ENCODE measurements at places on chromosomes 12 and 14. TPM values are rescaled to one million over a fixed set of nuclear protein-coding genes. Genes with fewer than 3 reads are reported as not detected.

- no peaks in the 10 kb centered on the region for H3K36me3 ChIP-seq
- no peaks in the 10 kb centered on the region for H3K4me1 ChIP-seq
- no peaks in the 10 kb centered on the region for H3K27me3 ChIP-seq
- H3K27ac ChIP-seq: no peak overlapping the region
- no peak overlapping the region for H3K4me3 ChIP-seq
These were observed 68.8 kb downstream of the SLC24A4 start for GRCh38 chr14:92391726-92392125.

- no peak for DNase-seq
- H3K27ac ChIP-seq: peak overlapping the region; percentile 76
- H3K27me3 ChIP-seq: peaks cover 32% of the 10 kb centered on the region
These were observed 371 bp upstream of the SHMT2 start for GRCh38 chr12:57229046-57229633.

- H3K27ac ChIP-seq: no peak overlapping the region
- no peaks in the 10 kb centered on the region for H3K27me3 ChIP-seq
- no peaks in the 10 kb centered on the region for H3K36me3 ChIP-seq
These were observed 122.7 kb downstream of the SSPN start for GRCh38 chr12:26317942-26318575.

GRCh38 chr12:104578453-104578852 lies 121.7 kb downstream of the CHST11 start:
- H3K27me3 ChIP-seq: no peaks in the 10 kb centered on the region
- no peak for DNase-seq
- no peak overlapping the region for H3K4me3 ChIP-seq
- H3K27ac ChIP-seq: no peak overlapping the region
- H3K36me3 ChIP-seq: no peaks in the 10 kb centered on the region

DNA sequence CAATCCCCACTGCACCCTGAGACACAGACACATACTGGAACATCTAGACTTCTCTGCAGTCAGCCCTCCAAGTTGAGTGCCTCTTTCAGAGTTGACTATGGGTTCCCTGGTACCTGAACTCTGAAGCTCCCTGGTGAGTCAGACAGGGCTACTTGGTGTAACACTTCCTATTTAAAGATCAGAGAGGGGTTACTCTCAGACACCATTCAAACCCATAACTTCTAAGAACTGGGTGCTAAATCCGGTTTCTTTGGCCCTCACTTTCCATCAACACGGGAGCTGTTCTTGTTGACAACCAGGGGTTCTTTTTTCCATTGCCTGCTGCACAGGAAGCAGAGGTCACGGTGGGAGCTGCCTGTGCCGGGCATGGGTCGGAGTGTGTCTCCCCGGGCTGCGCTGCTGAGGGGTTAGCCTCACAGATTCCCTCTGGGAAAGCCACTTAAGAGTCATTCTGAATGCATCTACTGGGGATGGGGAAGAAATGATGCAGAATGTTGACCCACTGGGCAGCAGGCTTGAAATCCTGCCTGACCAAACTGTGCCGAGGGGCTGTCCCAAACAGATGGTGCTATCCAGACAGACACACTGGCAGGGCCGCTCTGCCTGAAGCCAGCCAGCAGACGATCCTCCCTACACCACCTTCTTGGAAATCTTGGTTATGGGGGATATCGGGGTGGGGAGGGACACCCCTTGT lies 74.1 kb downstream of the PITPNM2 start:
- H3K27ac ChIP-seq: peak overlapping the region; percentile 71
- no peaks in the 10 kb centered on the region for H3K27me3 ChIP-seq
- H3K4me1 ChIP-seq: peaks cover 22% of the 10 kb centered on the region
- no peaks in the 10 kb centered on the region for H3K36me3 ChIP-seq
- no peak overlapping the region for H3K4me3 ChIP-seq

DNA sequence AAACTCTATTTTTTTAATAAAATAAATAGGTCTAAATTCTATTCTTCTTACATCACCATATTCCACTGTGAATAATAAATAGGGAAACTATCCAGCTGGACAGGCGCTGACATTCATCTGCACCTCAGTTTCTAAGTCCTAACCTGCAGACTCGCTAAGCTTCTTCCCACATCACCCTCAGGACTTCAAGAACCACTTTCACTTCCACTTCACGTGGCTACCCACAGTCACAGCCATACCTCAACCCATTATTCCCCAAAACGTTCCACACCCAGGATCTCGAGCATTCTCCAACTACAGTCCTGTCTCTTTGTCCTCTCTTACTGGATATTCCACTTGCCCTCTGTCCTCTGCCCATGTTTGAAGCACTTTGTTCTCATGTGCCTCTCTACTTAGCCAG lies 71.1 kb downstream of the C2CD5 start:
- no peak for DNase-seq
- H3K4me1 ChIP-seq: no peaks in the 10 kb centered on the region
- H3K27ac ChIP-seq: no peak overlapping the region
- H3K4me3 ChIP-seq: no peak overlapping the region
- H3K27me3 ChIP-seq: no peaks in the 10 kb centered on the region
- peaks cover 49% of the 10 kb centered on the region for H3K36me3 ChIP-seq

DNA sequence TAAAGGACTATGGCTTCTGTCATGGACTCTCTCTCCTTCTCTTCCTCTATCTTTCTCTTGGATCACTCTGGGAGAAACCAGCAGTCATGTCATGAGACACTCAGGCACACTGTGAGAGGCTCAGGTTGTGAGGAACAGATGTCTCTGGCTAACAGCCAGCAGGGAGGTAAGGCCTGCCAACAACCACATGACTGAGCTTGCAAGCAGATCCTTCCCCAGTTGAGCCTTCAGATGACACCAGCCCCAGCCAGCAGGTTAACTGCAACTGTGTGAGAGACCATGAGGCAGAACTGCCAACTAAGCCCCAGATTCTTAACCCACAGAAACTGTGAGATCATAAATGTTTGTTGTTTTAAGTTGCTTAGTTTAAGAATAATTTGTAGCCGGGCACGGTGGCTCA lies 90.6 kb downstream of the VCPKMT start:
- no peaks in the 10 kb centered on the region for H3K36me3 ChIP-seq
- no peak overlapping the region for H3K27ac ChIP-seq
- no peaks in the 10 kb centered on the region for H3K4me1 ChIP-seq

- no peak overlapping the region for H3K27ac ChIP-seq
- H3K4me3 ChIP-seq: no peak overlapping the region
- no peaks in the 10 kb centered on the region for H3K4me1 ChIP-seq
- no peaks in the 10 kb centered on the region for H3K27me3 ChIP-seq
- no peaks in the 10 kb centered on the region for H3K36me3 ChIP-seq
These were observed 448.0 kb downstream of the RMST start for GRCh38 chr12:97910559-97910958.

DNA sequence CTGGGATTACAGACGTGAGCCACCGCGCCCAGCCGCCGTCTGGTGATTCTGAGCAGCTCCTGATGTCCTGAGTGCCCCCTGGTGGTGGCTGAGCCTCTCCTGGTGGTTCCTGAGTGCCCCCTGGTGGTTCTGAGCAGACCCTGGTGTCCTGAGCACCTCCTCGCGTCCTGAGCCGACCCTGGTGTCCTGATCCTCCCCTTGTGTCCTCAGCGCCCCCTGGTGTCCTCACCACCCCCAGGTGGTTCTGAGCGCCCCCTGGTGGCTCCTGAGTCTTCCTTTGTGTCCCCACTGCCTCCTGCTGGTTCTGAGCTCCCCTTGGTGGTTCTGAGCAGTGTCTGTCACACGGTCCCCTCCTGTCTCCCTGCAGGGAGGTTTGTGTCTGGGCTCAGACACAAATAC lies 1304.9 kb downstream of the TMEM121 start:
- H3K36me3 ChIP-seq: no peaks in the 10 kb centered on the region
- no peaks in the 10 kb centered on the region for H3K27me3 ChIP-seq

- no peaks in the 10 kb centered on the region for H3K27me3 ChIP-seq
- no peak overlapping the region for H3K27ac ChIP-seq
- peaks cover 25% of the 10 kb centered on the region for H3K4me1 ChIP-seq
- no peak overlapping the region for H3K4me3 ChIP-seq
- no peak for DNase-seq
These were observed 7.4 kb upstream of the SNAPC1 start for GRCh38 chr14:61754627-61755381.

DNA sequence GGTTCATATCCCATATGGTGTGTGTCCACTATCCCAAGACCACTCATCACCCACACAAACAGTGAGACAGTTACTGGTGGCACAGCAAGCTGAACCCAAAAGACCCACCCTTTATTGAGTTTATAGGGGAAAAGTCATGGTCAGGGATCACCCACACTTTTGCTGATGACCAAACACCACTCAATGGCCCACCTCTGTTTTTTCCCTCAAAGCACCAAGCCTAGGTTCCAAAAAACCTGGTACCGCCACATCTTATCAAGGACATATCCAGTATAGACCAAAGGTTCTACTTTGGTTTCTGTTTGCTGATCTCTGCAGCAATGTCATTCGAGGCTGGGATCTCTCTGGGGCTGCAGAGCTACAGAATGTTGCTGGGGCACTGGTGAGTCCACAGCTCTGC lies 19.7 kb upstream of the OR6S1 start:
- no peak overlapping the region for H3K4me3 ChIP-seq
- H3K4me1 ChIP-seq: peaks cover 7% of the 10 kb centered on the region
- no peaks in the 10 kb centered on the region for H3K36me3 ChIP-seq
- H3K27ac ChIP-seq: no peak overlapping the region

DNA sequence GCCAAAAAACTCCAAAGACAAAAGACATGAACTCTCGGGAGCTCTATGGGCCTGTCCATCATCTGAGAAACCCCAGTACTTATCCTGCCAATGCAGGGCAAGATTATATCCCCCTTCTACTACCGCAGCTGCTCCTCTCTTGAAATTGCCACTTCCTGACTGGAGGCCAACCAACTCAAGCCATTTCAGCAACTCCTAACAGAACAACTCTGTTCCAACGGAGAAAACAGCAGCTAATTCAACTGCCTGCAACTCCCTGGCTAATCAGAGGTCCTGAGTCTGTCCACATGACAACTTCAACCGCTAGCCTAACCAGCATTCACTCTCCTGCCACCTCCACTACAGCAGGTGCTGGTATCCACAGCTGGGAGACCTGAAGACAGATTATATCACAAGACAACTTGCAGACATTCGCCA lies 24.1 kb downstream of the CEP83 start:
- H3K36me3 ChIP-seq: no peaks in the 10 kb centered on the region
- no peak for DNase-seq
- no peak overlapping the region for H3K27ac ChIP-seq
- H3K27me3 ChIP-seq: no peaks in the 10 kb centered on the region
- no peaks in the 10 kb centered on the region for H3K4me1 ChIP-seq

NACA gene
- total RNA-seq: 819 TPM

MYF5 gene
- total RNA-seq: not detected

KRT83 gene
- not detected for total RNA-seq

LPAR5 gene
- 30.3 TPM for total RNA-seq

C12orf50 gene
- not detected for total RNA-seq

SSTR1 gene
- total RNA-seq: 1.6 TPM

ZDHHC22 gene
- not detected for total RNA-seq

MYF6 gene
- total RNA-seq: not detected

NFATC4 gene
- total RNA-seq: 18.7 TPM

ACRBP gene
- total RNA-seq: 2.9 TPM

RHOJ gene
- total RNA-seq: 5.6 TPM

NTS gene
- not detected for total RNA-seq

All from transverse colon (tissue), 4 donors.